ENCODE measurements at places on chromosomes 13 and 19.
A peak's percentile ranks its signal among the peaks of the same experiment; 100 is the strongest.

- DNase-seq = no peak
Measured at GRCh38 chr13:97268772-97269171, 46.6 kb downstream of the MBNL2 start.

GRCh38 chr19:37973666-37974065 lies 66.7 kb downstream of the SIPA1L3 start:
- no peak for DNase-seq

- DNase-seq = no peak
Measured at GRCh38 chr13:38753878-38754277, 67.0 kb downstream of the FREM2 start.

- DNase-seq = no peak
Measured at GRCh38 chr13:48733739-48734335, 80.1 kb downstream of the CYSLTR2 start.

- DNase-seq = no peak
Measured at GRCh38 chr19:53553156-53553555, 15.2 kb downstream of the ZNF331 start.

DNA sequence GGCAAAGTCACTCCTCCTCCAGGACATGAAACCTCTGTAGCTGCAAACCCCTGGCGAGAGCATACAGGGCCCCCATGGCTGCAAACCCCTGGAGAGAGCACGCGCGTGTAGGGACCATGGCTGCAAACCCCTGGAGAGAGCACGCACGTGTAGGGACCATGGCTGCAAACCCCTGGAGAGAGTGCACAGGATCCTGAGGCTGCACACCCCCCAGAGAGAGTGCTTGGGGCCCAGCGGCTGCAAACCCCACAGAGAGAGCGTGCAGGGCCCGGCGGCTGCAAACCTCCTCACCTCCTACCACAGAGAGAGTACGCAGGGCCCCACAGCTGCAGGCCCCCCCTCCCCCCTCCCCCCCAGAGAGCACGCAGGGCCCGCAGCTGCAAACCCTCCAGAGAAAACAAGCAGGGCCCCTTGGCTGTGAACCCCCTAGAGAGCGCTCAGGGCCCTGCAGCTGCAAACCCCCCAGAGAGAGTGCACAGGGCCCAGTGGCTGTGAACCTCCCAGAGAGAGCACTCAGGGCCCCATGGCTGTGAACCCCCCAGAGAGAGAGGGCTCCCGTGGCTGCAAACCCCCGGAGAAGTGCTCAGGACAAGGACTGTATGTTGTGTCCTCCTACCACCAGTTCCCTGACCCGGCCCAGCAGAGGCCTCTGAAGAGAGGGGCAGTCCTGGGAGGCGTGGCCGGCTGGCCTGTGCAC lies 7.3 kb downstream of the ADPRHL1 start:
- DNase-seq = no peak

- no peak for DNase-seq
Measured at GRCh38 chr13:74346960-74347359, 212.8 kb upstream of the KLF12 start.

DNA sequence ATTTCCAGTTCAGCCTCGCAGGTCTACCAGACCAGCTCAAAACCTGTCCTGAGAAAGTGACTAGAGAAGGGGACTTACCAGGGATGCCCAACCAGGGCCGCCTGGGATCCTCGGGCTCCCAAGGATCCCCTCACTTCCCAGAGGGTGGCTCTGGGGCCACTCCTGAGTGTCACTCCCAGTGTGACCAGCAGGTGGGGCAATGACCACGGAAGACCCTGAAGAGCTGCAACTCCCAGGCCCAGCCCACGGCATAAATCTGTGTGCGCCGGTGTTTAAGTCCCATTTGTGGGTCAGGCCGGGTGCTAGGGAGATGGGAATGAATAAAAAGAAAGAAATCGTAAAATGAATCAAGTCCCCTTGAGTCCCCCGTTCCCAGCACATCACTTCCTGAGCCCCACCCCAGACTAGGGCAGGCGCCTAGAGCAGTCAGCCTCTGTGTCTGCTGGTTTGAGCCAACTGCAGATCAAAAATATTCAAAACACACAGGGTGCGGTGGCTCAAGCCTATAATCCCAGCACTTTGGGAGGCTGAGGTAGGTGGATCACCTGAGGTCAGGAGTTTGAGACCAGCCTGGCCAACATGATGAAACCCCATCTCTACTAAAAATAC lies 10.7 kb downstream of the PTGIR start:
- DNase-seq = peak; percentile 93

DNA sequence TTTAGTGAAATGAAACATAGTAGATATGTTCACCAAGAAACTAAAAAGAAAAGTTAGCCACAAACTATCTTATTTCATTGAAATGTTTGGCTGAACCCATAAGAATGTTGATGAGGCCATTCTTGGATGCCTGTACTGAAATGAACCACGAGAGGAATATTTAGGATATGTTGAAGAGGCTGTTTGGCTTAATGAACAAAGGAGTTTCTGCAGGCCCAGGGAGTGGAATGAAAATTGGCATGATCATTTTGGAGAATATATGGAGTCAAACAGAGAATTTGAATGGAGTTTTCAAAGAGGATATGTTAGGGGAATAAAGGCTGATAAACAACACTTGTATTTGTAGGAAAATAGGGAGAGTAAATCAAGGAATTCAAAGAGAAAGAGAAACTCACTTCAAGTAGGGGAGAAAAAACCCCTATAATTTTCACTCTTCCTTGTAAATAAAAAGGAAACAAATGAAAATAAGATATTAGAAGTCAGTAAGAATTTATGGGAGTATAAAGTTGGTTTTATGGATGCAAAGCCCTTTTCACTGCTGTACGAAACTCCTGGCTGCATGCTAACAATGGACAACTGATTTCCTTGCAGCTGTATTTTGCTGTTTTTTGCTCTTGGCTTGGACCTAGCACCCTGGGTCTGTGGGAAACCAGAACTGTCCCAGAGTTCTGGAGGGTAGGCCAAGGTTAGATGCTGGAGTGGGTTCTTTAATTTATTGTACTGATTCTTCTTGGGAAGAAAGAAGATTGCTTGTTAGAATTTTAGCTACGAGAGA lies 36.5 kb downstream of the KL start:
- no peak for DNase-seq

- no peak for DNase-seq
Measured at GRCh38 chr19:41350735-41351338, 2.9 kb downstream of the TGFB1 start.

GRCh38 chr19:2150794-2151338 lies 500 bp downstream of the AP3D1 start:
- peak; percentile 33 for DNase-seq

GRCh38 chr19:57075125-57075524 lies 44.7 kb upstream of the USP29 start:
- no peak for DNase-seq

- DNase-seq = no peak
Measured at GRCh38 chr13:113544071-113544891, 40.3 kb upstream of the TFDP1 start.

GRCh38 chr19:49506575-49507105 lies 5.8 kb upstream of the FCGRT start:
- DNase-seq = peak; percentile 64

GRCh38 chr13:66425741-66426140 lies 804.4 kb downstream of the PCDH9 start:
- no peak for DNase-seq

- DNase-seq = no peak
Measured at GRCh38 chr13:25371875-25372283, at the start of gene ATP8A2. ATP8A2 (plus strand) TSS chr13:25371974; CDS start chr13:25372213, 239 bp downstream.

GRCh38 chr19:50455992-50456391 lies 20.3 kb upstream of the EMC10 start:
- no peak for DNase-seq

GRCh38 chr19:19115954-19116353 lies 22.3 kb downstream of the TMEM161A start:
- DNase-seq = peak; percentile 46

DNA sequence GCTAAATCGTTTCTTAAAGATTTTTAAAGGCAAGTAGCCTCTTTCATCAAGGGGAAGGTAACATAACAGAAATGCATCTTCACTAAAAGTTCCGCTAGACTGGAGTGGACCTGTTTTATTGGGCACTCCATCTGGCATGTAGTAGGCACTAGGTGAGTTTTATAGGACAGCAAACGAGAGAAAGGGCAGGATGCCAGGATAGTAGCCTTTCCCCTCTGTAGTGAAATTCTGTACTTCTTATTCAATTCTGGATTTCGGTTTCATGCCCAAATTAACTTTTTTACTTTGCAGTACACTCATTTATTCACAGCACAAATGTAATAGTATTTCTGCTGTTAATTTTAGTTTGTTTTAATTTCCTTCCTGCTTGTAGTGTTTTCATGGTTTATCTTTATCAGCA lies 45.2 kb downstream of the GPR180 start:
- no peak for DNase-seq

DNA sequence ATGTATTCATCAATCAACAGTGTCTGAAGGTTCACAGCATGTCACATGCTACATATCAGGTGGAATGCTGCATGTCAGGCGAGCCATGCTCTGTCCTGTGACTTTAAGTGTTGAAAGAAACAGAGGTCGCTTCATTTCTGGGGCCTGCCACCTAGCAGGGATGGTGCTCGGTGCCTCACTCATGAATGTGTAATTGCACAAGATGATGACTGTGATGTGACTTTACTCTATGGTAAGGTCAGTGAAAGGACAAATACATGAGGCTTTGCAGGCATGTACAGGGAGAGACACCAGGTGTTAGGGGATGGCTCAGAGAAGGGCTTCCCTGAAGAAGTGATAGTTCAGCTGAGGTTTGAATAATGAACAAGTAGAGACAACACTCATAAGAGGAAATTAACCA lies 66.7 kb downstream of the FRY start:
- no peak for DNase-seq

- no peak for DNase-seq
Measured at GRCh38 chr13:50679321-50679720, 164.2 kb downstream of the DLEU7 start.

DNA sequence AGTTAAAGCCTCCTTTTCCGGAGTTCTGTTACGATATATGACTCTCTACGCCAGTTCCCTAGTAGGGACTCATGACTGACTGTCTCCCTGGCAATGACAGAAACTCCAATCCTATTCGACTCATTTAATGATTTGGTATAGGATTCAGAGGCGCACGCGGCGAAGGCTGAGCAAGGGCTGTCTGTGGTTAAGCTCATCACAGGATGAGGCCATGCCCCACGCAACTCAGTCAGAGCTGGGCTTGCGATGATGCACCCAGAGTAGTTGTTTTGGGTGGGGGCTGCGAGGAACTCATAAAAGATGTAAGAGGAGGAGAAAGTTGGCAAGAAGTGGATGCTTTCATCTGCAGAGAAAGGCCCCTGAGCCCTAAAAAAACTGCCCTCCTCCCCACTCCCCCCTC lies 468 bp upstream of the SERTM1 start:
- DNase-seq = no peak

GRCh38 chr19:18868380-18869022 lies 27.5 kb downstream of the CERS1 start:
- DNase-seq = no peak

GRCh38 chr19:54422136-54422535 lies 6.9 kb downstream of the TTYH1 start:
- no peak for DNase-seq

- no peak for DNase-seq
Measured at GRCh38 chr13:48977973-48978372, 2.3 kb downstream of the FNDC3A start.

DNA sequence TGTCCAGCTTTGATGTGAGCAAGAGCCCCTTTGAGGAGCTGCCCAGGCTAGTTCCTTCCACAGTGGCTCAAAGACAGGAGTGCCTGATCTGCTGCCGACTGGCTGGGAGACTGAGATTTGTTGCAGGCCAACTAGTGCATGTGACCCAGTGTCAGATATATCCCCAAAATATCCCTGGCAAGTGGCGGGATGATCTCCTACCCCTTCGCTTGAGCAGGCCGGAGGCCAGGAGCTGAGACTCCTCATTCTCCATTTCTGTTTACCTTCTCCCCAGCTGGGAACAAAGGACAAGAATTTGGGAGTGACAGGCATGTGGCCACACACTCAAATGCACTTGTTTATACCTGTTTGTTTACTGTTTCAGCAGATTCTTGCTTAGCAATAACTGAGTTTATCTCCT lies 37.1 kb upstream of the XPO4 start:
- DNase-seq = no peak

GRCh38 chr19:11673608-11674041 lies 65.1 kb downstream of the ZNF823 start:
- DNase-seq = peak; percentile 47

GRCh38 chr13:41568143-41568971 lies 111.0 kb downstream of the RGCC start:
- DNase-seq = no peak

DNA sequence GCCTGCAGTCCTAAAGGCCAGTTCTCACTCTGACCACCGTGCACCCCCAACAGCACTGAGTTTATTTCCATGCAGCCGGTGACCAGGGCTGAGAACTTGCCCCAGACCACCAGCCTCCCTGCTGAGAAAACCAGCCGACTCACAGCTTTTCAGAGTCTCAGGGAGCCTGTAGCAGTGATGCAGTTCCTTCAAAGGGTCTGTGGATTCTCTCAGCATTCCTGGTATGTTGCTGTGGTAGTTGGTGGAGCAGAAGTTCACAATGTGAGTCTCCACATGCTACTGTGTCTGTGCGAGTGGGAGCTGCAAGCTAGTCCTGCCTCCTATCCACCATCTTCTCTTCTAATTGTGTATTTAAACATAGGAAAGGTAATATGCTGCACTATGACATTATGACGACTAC lies 254.9 kb upstream of the KLF12 start:
- DNase-seq = no peak

GRCh38 chr19:51256155-51256625 lies 5.3 kb downstream of the SIGLECL1 start:
- DNase-seq = no peak

- no peak for DNase-seq
Measured at GRCh38 chr13:73090116-73090822, 31.5 kb downstream of the KLF5 start.

DNA sequence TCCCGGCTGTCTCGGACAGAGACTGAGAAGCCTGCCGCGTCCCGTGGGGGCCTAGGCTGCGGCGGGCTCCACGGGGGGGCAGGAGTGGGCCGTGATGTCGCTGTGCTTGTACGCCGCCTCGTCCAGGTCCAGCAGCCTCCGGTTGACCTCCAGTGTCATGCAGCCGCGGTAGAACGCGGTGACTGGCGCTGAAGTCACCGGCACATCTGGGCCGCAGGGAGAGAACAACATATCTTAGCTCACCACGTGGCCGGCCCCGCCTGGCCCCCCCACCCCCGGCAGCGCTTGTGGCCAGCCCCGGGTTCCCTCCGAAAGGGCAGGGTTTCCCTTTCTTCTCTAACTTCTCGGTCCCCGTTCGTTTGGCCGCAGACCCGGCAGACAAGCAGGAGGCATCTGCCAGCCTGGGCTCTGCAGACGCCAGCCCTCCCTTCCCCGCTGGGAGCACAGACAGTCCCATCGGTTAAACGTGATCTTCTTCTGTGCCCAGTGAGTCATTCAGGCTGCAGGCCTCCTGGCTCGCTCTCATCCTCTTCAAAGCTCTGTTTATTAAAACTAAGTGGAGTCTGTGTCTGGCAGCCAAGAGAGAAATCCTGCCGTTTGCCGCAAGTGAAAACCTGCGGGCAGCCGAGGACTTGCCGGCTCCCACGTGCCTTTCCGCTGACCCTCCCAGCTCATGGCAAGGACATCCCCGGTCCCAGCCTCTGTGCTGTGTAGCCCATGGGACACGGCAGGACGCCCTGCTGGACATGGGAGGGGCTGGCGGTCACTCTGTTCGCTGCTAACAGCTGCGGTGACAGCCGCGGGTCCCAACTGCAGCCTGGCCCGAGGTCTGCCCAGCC lies 42.8 kb downstream of the GAS6 start:
- DNase-seq = peak; percentile 89

Data from adrenal gland (tissue), 19 donors.